Urinary bladder (tissue), 4 donors: ENCODE measurements at places on chromosomes 6 and 20.

DNA sequence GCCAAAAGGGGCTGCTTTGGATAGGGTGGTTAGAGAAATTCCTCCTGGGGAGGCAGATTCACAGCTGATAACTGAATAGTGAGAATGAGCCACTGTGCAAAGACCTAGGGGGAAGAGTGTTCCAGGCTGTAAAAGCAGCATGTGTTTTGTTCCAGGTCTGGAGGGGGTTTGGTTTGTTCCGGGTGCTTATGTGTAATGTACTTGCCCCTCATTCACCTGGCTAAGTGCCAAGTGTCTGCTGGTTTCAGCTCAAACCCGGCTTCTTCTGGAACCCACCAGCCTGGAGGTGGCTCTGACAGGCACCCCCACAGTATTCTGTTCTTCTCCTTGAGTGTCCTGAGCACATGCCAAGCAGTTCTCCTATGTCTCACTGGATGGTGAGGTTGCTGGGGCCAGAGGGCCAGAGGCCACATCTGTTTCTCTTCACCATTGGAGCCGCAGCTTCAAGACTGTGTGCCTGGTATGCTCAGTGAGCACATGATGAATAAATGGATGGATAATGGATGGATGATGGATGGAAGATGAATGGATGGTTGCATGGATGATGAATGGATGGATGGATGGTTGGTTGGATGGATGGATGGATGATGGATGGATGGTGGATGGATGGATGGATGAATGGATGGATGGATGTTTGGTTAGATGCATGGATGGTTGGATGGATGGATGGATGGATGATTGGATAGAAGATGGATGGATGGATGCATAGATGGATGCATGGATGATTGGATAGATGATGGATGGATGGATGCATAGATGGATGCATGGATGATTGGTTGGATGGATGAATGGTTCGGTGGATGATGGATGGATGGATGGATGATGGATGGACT is 227.6 kb downstream of the BMP7 start:
- no peak for DNase-seq

DNA sequence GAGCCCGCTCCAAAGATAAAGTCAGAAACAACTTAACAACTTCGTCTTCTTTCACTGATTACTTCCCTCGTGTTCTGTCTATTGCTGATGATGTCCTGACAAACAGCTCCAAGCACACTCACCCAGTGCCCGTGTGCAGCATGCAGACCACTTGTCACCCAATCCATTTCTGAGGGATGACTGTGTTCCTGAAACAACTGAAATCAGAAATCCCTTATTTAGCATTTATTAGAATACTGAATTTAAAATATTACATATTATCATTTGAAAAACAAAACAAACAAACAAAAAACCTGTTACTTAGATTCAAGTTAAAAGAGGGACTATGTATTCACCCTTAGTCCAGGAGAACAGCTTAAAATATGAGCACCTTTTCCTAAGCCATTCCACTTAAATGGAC is 223.7 kb upstream of the QKI start:
- no peak for DNase-seq

DNA sequence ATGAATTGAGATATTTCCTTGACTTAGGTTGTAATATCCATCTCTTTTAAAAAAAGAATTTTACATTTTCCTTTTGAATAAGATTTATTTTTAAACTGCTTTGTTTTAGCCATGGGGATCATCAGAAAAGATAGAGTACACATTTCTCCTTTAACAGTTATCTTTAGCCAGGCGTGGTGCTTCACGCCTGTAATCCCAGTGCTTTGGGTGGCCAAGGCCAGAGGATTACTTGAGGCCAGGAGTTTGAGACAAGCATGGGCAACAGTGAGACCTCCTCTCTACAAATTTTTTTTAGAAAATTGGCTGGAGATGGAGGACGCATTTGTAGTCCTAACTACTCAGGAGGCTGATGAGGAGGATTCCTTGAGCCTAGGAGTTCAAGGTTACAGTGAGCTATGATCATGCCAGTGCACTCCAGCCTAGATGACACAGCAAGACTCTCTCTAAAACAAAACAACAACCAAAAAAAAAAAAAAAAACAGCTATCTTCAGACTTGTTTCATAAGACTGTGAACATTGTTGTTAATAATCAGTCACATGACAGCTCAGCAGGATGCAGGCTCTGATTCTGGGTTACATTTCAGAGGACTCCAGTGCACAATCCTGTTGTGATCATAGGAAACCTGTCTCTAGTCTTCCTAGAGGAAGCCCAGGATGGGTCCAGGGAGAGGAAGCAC is 2.0 kb upstream of the SLC17A3 start:
- no peak for DNase-seq

DNA sequence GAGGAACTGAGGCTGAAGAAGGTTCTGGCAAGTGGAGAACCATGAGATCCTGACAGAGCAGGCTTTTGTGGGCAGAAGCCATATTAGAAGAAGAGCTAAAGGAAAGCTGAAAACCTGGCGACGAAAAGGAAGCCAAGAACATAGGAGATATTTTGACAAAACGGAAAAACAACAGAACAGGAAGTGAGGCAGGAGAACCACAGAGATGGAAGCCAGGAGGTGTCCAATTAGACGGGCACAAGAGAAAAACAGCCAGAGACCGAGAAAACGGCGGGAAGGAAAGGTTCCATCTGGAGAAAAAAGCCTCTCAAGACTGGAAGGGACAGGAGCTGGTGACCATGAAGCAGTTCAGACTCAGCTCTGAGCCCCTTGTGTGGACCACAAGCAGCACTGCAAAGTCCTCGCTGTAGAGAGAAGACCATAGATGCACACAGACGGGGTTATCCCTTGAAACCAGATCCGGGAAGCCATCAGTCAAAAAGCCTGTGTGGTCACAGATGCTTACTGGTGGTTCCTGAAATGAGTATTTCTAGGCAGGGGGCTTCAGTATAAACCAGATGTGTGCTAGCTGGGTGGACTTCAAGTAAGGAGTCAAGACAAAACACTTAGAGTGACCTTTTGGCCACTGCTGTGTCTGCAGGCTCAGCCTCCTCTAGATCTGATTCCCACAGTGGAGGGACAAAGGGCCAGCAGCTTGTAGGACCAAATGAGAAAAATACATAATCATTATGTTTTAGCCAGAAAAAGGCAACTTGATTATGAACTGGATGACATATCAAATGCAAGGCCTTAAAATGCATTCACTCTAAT is 30.7 kb downstream of the SSR1 start:
- DNase-seq = no peak

- DNase-seq = no peak
Measured at GRCh38 chr20:18279242-18279641, 9.1 kb upstream of the ZNF133 start.

DNA sequence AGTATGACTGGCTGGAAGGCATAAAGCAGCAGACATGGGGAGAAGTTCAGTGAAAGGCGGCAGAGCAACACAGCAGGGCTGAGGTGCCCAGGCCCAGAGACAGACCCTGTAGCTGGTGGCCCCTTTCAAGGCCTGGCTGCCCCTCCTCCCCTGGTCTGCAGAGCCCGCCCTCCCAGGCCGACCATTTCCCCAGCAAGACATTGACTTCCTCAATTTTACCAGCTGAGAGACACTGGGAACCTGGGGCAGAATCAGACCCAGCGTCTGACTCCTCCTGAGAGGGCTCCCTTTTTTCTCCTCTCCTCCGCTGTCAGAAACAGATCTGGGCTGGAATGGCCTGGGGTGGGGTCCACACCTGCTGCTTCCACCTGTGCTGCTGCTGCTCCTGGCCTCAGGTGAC is at the start of gene TREML4:
Gene TREML4, plus strand, starts transcription at position 254 of the 400 bp plus-strand sequence. Its CDS starts 79 bp downstream, at position 333.
- DNase-seq = no peak

DNA sequence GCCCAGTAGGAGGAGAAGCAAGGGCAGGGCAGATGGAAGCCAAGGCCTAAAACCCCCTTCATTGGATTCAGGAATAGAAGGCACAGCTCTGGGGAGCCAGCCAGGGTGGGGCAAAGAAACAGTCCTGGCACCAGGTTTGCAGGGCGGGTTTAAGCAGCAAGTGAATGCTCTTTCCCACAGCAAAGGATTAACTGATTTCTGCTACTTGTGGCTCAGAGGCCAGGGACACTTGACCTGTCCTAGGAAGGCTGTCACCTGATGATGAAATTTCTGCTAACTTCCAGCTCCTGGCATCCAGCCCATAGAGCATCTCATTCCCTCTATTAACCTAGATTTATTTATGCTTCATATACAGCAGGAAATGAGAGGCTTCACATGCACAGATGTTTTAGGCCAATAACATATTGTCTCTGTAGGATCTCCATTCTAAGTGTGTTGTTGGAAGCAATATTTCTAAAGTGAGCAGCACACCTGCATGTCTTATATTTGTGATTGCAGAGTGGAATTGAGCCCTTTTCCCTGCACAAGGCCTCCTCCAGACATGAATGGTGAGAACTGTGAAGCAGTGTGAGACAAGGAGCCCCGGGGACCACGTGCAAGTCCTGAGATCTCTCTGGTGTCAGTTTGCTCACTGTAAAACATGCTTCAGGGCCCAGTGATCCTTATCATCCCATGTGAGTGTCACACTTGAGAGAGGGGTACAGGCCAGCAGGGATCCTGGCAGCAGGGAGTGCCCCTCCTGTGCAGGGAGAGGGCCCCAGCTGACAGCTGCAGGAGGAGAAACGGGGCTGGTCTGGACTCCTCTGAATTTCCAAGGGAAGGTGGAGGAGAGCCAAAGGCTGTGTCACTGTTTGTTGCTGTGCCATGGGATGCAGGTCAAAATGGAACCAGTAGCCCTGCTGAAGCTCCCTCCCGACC is 41.1 kb upstream of the CST5 start:
- no peak for DNase-seq
